ENCODE measurements at places on chromosomes 16 and 17.

DNA sequence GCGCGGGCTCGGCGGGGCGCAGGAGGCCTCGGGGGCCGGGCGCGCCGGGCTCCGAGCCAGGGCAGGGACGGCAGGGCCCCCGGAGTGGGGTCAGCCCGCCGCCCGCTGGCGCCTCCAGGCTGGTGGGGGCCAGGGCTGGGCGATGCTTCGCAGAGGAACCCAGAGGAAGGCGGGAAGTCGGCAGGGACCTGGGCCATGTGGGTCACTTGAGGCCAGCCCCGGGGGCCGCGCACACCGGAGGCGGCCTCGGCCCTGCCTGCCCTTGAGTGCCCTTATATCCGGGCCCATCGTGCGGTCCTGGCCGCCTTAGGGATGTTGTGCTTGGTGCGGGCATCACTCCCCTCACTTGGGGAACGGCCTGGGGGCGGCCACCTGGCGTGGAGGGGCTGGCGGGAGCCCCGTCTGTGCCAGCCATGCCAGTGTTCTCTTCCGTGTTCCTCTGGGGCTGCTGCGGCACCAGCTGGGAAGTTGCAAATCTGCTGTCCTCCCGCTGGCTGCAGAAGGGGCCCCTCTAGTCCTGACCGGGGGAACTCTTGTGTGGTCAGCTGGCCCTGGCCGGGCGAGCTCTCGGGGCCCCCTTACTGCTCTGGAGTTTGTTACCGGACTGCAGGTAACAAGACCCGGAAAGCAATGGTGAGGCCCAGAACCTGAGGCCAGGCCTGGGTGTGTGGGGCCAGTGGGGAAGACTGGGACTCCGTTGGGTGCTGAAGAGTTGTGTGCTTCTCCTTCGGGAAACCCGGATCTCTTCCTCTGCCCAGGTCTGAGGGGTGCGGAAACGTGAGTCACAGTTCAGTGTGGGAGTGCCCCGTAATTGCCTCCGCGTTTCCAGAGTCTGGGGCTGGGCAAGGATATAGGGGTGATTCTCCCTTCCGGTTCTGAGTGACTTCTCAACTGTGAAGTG lies 849 bp downstream of the CAPN15 start:
- no peaks in the 10 kb centered on the region for H3K27me3 ChIP-seq
- DNase-seq = peak; percentile 89
- H3K4me3 ChIP-seq = peak overlapping the region; percentile 83
- H3K4me1 ChIP-seq = peaks cover 59% of the 10 kb centered on the region

DNA sequence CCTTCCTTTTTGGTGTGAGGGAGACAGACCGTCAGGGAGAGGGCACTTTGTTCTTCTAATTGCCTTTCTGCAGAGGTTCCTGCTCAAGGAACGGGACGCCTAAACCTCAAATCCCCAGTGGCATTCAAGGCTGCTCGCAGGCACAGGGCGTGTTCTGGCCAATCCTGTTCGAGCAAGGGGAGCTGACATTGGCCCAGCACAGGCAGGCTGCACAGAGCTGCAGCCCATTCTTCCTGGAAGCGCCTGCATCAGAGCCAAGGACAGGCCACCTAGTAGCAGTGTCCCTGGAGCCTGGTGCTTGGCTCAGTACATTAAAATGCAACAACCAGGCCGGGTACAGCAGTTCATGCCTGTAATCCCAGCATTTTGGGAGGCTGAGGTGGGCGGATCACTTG lies 72.2 kb upstream of the CREBBP start:
- H3K36me3 ChIP-seq = no peaks in the 10 kb centered on the region
- H3K27me3 ChIP-seq = no peaks in the 10 kb centered on the region
- DNase-seq = no peak
- H3K27ac ChIP-seq = no peak overlapping the region
- H3K4me3 ChIP-seq = no peak overlapping the region
- H3K4me1 ChIP-seq = peaks cover 20% of the 10 kb centered on the region

- no peak overlapping the region for H3K27ac ChIP-seq
- no peak overlapping the region for H3K4me3 ChIP-seq
- no peaks in the 10 kb centered on the region for H3K27me3 ChIP-seq
Observed at GRCh38 chr17:62193249-62193648, 128.2 kb upstream of the MED13 start.

DNA sequence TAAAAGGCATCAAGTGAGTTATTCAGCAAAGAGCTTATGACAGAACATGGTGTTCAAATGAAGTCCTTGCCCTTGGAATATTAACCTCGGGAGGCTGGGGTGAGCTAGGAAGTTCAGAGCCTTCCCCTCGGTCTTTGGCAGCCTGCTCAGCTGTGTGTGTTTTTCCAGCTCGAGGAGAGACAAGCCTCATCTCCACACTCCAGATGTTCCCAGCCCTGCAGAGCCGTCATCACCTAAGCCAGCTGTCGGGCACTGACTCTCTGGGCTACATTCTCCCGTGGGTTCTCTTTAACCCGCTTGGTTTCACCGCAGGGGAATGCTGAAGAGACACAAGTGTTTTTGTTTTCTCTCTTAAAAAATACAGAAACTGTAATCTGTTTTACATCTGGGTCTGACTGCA lies 47.1 kb downstream of the IRX3 start:
- no peaks in the 10 kb centered on the region for H3K4me1 ChIP-seq
- no peak for DNase-seq
- H3K27ac ChIP-seq = no peak overlapping the region
- no peaks in the 10 kb centered on the region for H3K27me3 ChIP-seq
- no peaks in the 10 kb centered on the region for H3K36me3 ChIP-seq
- no peak overlapping the region for H3K4me3 ChIP-seq

GRCh38 chr16:85425074-85425662 lies 188.0 kb upstream of the GSE1 start:
- H3K36me3 ChIP-seq = no peaks in the 10 kb centered on the region
- H3K4me3 ChIP-seq = no peak overlapping the region
- no peaks in the 10 kb centered on the region for H3K27me3 ChIP-seq
- DNase-seq = no peak

DNA sequence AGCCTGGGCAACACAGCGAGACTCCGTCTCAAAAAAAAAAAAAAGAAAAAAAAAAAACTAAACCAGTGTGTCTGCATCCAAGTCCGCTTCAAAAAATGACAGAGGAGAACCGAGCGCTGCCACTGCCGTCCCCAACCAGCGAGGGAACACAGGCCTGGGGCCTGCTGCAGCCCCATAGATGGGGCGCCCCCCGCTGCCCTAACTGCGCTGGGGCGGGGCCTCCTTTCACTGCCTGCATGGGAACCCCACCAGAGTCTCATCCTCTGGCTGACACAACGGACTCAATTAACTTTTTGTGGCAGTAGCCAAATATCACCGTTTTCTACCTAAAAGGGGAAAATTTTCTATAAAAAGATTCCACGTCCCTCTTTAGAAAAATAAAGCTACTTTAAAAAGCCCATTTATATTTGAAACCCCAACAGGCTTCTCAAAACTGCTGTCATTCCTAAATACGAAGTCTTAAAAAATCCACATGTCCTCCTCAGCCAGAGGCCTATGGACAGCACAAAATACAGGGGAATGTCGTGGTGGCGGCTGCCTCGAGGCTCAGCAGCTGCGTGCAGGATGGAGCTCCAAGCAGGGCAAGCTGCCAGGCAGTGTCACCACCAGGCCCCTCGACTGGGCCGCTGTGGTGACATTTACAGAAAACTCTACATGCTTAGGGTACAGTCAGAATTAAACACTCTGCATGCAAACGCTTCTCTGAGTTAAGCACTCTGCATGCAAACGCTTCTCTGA lies 30.3 kb downstream of the KLHDC4 start:
- no peaks in the 10 kb centered on the region for H3K27me3 ChIP-seq
- no peaks in the 10 kb centered on the region for H3K4me1 ChIP-seq
- H3K4me3 ChIP-seq = no peak overlapping the region

GRCh38 chr16:50245417-50246298 lies 20.7 kb upstream of the ADCY7 start:
- H3K4me1 ChIP-seq = peaks cover 20% of the 10 kb centered on the region
- no peaks in the 10 kb centered on the region for H3K27me3 ChIP-seq
- H3K27ac ChIP-seq = peak overlapping the region; percentile 48
- peak; percentile 92 for DNase-seq
- H3K4me3 ChIP-seq = peak overlapping the region; percentile 72

- H3K36me3 ChIP-seq = no peaks in the 10 kb centered on the region
- peak within 1 kb of the TSS; percentile 94 for H3K27ac ChIP-seq
- peaks cover 21% of the 10 kb centered on the region for H3K4me1 ChIP-seq
- peak; percentile 98 for DNase-seq
- H3K4me3 ChIP-seq = peak within 1 kb of the TSS; percentile 77
Observed at GRCh38 chr17:59892924-59893675, at the start of the genes RPS6KB1 and TUBD1. Gene RPS6KB1 (plus strand): TSS chr17:59893121. CDS start chr17:59893185, 64 bp downstream. Gene TUBD1 (minus strand): TSS chr17:59892943. CDS start chr17:59891002, 1,941 bp downstream.

DNA sequence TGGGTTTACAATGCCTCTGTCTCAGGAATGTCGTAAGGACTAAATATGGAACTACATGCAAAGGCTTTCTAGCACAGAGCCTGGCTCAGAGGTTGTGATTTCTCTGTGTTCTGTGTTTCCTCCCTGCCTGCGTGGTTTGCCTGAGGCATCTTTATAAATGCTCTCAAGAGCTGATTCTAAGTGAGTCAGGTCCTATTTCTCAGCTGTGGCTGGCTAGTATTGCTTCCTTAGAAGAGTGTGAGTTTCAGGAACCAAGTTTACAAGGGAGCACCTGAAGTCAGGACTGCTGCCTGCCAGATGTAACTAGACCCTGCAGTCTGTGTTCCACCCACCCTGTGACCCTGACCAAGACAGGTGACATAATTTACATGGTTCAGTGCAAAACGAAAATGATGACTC lies 8.0 kb upstream of the CCL1 start:
- no peak overlapping the region for H3K4me3 ChIP-seq
- H3K27me3 ChIP-seq = no peaks in the 10 kb centered on the region
- no peak overlapping the region for H3K27ac ChIP-seq
- no peaks in the 10 kb centered on the region for H3K36me3 ChIP-seq
- H3K4me1 ChIP-seq = peaks cover 21% of the 10 kb centered on the region

- H3K36me3 ChIP-seq = no peaks in the 10 kb centered on the region
- H3K27me3 ChIP-seq = no peaks in the 10 kb centered on the region
- DNase-seq = peak; percentile 72
- no peak overlapping the region for H3K4me3 ChIP-seq
- peaks cover 9% of the 10 kb centered on the region for H3K4me1 ChIP-seq
Observed at GRCh38 chr16:89945654-89946053, 2.9 kb upstream of the DEF8 start.

- H3K36me3 ChIP-seq = peaks cover 5% of the 10 kb centered on the region
- no peak overlapping the region for H3K4me3 ChIP-seq
- no peaks in the 10 kb centered on the region for H3K27me3 ChIP-seq
Observed at GRCh38 chr17:67194134-67194533, 50.9 kb downstream of the HELZ start.

DNA sequence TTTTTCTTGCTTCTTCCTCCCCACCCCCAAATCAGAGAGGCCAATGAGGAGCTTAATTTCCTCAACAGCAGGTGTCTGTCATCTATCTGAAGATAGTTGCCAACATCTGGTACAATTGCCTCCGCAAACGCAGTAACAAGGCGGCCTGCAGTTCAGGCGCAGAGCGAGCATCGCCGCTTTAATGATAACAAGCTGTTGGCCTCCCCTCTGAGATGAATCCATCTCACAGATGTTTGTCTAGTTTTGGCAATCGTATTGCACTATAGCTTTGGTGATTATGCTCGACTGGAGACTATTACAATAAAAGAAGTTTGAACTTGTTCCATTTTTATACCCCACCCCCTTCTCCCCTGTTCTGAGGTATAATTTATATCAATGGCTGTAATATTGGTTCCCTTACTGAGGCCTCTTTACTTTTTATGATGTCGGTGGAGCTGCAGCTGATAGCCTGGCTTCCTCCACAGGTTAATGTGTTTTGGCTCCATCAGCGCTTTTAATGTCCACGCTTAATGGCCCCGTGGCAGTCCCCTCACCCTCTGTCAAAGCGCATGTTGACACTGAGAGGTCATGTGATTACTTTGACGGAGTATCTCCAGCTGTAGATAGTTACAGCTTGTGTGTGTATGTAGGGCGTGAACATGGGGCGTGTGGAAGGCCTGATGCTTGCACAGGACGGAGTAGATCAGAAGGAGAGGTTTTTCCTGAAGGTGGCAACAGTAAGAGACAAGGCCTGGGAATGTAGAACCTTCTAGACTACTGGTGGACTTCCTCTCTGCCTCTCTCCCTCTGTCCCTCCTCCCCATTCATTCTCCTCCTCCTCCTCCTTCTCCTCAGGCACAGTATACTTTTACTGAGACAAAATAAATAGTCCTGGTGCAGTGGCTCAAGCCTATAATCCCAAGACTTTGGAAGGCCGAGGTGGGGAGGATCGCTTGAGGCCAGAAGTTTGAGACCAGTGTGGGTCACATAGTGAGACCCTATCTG lies 164.7 kb downstream of the MSI2 start:
- no peak overlapping the region for H3K27ac ChIP-seq
- H3K4me1 ChIP-seq = peaks cover 10% of the 10 kb centered on the region

DNA sequence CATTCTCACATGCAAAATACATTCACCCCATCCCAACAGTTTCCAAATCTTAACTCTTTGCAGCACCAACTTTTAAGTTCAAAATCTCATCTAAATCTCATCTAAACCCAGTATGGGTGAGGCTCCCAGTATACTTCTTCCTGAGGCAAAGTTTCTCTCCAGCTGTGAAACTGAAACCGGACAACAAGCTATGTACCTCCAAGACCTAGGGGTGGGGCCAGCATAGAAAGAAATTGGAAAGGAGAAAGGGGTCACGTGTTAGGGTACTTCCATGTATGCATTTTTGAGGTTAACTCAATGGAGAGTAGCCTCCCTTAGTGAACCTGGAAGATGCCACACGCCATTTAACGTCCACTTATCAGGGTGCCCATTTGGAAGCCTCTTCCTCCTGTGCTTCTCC lies 23.9 kb upstream of the LRRC75A start:
- peaks cover 3% of the 10 kb centered on the region for H3K4me1 ChIP-seq
- H3K27me3 ChIP-seq = no peaks in the 10 kb centered on the region
- DNase-seq = no peak
- H3K27ac ChIP-seq = no peak overlapping the region

DNA sequence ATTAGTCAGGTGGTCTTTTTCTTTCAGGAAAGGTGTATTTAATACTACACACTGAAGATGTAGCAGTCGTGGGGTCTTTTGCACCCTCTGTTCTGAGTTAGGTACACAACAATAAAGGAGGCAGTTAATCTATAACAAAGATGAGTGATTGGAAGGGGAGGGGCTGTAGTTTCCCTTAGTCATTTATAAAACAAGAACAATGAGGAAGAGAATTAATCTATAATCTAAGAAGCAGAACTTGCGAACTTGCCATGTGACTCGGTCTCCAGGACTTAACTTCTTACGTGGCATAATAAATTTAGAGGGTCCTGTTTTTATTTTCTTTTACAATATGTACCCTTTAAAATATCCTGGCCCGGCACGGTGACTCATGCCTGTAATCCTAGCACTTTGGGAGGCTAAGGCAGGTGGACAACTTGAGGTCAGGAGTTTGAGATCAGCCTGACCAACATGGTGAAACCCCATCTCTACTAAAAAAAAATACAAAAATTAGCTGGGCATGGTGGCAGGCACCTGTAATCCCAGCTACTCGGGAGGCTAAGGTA lies 8.6 kb upstream of the APPBP2 start:
- DNase-seq = no peak
- no peaks in the 10 kb centered on the region for H3K36me3 ChIP-seq
- no peaks in the 10 kb centered on the region for H3K27me3 ChIP-seq
- no peaks in the 10 kb centered on the region for H3K4me1 ChIP-seq
- H3K4me3 ChIP-seq = no peak overlapping the region

- H3K4me3 ChIP-seq = no peak overlapping the region
- H3K27ac ChIP-seq = no peak overlapping the region
- H3K4me1 ChIP-seq = no peaks in the 10 kb centered on the region
- H3K27me3 ChIP-seq = no peaks in the 10 kb centered on the region
Observed at GRCh38 chr16:66186251-66186785, 180.2 kb upstream of the CDH5 start.

- H3K27me3 ChIP-seq = no peaks in the 10 kb centered on the region
- peak overlapping the region; percentile 80 for H3K27ac ChIP-seq
- peaks cover 15% of the 10 kb centered on the region for H3K4me1 ChIP-seq
- no peak overlapping the region for H3K4me3 ChIP-seq
- DNase-seq = no peak
- H3K36me3 ChIP-seq = peaks cover 21% of the 10 kb centered on the region
Observed at GRCh38 chr16:88901718-88902337, 35.4 kb upstream of the PABPN1L start.

All from upper lobe of left lung (tissue), 6 donors.